ENCODE measurements at places on chromosomes 6 and 20.

DNA sequence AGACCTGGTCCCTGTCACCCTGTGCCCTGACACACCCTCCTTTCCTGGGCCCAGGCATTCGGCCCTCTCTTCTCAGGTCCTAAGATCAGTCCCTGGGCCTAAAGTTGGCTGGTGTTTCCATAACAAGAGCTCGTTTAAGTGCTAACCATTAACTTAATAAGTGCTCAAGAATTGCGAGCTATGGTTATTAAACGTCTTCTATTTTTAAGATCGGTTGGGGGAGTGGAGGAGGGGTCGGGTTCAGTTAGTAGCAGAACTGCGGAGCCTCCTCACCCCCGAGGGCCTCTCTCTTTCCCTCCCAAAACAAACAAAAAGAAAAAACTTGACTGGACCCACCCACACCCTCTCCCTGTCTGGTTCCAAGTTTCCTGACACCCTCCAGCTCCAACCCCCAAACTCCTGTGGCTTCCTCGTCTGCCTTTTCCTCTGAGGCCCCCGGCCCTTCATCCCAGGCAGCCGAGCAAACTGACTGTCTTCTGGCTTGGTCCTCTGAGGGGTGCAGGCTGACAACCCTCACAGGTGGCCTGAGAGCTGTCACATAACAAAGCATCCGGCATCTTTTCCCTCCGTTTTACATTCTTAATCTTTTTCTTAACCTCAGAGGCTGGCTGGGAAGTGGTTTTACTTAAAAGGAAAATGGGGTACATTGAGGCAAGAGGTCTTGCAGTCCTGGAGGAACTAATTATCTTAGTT lies 2.0 kb downstream of the STK35 start:
- peak; percentile 11 for DNase-seq

DNA sequence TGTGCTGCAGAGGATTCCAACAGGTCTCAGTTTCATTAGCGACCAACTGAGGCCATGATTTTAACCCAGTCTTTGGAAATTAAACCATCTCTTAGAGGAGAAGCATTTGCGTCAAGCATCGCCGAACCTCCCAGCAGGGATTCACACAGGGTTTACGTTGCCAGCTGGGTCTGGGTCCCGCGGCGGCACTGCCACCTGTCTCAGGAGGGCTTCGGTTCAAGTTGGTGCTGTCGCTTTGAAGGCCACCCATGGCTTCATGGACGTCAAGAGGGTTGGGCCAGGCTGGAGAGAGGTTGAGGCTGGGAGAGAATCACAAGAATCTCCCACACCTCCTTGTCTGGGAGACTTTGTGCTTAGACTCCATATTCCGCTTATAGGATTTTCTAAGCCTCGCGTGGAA lies 43.0 kb upstream of the FRMD1 start:
- no peak for DNase-seq

GRCh38 chr20:6704132-6704861 lies 63.2 kb upstream of the BMP2 start:
- no peak for DNase-seq

DNA sequence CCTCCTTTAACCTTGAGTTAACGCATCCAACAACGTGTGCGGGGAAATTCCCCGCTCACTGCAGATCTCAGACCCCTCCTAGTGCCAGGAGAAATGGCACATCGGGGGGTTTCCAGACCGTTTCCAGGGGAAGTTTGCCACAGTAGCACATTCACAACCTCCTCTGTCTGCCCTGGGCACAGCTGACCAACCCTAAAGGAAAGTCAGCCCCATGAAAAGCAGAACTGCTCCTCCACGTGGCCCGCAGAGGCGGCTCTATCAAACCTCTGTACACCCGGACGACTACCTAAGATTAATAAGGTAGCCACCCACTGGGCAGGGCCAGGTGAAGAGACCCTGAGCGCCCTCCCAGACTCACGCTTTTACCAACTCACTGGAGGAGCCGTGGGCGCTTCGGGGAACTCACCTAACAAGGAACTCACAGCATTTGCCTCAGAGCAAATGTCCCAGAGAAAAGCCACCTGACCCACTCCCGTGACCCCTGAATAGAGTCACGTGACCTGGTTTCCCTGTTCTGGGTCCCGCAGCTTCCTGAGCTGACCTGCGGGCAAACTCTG lies 93.1 kb downstream of the PRND start:
- no peak for DNase-seq

DNA sequence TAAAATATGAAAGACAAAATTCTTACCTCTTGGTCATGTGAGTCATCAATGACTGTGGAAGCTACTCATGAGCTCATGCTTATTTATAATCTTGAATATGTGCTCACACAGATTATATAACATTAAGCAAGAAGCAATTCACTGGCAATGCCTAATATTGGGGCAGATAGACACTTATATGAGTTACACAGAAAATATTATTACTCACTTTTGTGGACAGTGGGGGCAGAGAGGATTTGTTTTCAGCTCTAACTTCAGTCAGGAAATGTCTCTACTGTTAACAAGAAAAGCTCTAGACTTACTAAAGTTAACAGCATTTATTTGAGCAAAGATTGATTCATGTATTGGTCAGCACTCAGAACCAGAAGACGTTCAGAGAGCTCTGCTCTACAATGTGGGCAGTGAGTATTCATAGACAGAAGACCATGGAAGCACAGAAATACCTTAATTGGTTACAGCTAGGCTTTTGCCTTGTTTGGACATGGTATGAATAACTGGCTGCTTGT lies 85.8 kb upstream of the AHI1 start:
- DNase-seq, result no peak

GRCh38 chr6:163318071-163318786 lies 96.3 kb upstream of the QKI start:
- DNase-seq, result no peak

GRCh38 chr6:151901009-151901411 lies 93.5 kb downstream of the ESR1 start:
- DNase-seq, result no peak

DNA sequence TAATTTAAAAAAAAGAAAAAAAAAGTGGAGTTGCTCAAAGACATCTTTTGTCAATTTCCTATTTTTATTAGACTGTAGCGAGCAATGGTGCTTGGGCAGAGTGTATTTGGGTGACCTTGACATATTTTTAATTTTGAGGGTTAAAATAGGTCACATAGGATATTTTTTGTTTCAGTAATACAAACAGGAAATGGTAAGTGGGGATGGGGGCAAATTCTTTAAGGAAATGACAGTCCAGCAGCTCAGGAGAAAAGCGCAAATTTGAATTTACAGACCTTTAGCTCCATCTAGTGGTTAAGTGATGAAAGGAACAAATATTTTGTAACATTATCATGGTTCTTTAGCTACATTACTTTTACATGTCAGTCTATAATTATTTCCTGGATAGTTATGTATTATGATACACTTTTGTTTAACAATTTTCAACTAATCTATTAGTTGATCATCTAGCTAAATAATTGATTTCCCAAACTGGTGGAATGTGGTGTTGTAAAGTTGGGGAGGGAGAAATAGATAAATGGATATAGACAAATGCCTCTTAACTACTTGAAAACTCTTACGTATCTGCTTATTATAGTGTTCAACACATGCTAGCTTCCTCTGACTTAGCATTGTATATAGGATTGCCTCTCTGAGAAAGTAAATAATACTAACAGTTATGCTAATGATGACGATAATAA lies 10.0 kb downstream of the CITED2 start:
- DNase-seq, result peak; percentile 4

DNA sequence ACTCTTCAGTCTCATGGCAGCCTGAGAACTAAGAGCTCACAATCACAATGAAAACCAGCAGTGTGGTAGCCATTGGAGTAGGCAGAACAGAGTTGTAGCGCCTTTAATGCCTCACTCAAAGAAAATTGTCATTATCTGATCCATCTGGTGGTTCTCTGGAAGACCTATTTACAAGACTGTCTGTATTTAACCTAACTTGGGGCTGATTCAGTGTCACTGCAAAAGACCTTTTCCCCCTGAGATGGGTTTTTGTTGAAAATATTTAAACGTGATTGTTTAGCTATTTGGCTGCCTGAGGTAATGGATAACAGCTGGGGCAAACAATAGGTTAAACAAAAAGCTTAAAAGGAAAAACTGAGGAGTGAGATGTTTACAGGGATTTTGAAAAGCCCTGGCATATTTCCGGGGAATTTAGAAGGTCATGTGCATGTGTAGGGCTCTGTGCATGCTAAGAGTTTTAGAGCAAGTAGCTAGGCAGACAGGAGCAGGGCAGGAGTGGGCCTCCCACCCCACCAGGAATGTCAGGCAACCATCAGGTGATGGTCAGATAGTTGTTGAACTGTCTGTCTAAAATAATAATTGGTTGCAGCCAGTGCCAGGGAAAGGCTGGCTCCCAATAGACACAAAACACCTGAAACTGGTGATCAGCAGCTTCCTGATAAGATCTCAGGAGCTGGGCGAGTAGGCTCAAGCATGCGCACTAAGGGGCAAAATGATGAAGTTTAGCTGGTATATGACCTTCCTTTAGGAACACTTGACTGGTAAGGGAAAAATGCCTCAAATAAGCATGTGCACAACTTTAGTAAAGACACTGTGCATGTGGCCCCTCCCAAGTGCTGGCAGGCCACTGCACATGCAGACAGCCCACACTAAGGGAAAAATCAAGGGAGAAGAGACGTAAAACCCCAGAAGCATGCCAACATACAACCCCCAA lies 70.8 kb upstream of the AKIRIN2 start:
- DNase-seq, result no peak

DNA sequence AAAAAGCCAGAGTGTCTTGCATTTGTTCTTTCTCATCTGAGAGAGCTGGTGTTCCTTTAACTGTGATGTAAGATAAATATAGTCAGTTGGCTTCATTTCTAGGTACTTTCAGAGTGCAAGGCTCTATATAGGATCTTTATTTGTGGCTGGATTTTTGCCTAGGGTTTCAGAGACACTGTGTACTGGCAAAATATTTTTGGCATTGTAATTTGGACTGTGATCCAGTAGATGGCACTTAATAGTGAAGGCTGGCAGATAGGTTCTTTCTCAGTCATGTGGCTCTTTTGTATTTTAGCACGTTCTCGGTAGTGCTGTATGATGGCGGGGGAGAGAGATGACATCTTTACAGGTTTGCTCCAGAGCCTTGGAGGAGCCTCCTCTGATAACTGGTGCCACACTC lies 26.8 kb upstream of the SLC35B3 start:
- no peak for DNase-seq

- DNase-seq, result no peak
These were observed 4.3 kb downstream of the CRIP3 start for GRCh38 chr6:43304361-43304760.

- DNase-seq, result no peak
These were observed 59.8 kb upstream of the CARMIL1 start for GRCh38 chr6:25219216-25219916.

- peak; percentile 22 for DNase-seq
These were observed 60.8 kb upstream of the RPS6KA2 start for GRCh38 chr6:166687879-166688205.

DNA sequence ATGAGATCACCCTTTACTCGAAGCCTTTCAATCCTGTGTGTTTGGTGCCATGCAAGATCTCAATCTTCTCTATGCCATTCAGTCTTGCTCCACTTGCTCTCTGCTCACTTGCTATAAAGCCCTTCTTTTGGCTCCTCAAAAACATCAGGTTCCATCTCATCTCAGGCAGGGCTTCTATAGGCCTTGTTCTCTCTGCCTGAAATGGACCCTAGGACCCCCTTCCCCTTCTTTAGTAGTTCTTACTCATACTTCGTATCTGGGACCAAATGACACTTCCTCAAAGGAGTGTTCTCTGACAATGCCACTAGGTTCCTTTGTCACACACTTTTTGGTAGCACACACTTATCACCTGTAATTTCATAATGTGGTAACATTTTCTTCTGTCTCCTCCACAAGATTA lies 116.7 kb upstream of the FAM184A start:
- DNase-seq, result no peak

GRCh38 chr20:32650401-32650944 lies 23.3 kb downstream of the C20orf203 start:
- no peak for DNase-seq

DNA sequence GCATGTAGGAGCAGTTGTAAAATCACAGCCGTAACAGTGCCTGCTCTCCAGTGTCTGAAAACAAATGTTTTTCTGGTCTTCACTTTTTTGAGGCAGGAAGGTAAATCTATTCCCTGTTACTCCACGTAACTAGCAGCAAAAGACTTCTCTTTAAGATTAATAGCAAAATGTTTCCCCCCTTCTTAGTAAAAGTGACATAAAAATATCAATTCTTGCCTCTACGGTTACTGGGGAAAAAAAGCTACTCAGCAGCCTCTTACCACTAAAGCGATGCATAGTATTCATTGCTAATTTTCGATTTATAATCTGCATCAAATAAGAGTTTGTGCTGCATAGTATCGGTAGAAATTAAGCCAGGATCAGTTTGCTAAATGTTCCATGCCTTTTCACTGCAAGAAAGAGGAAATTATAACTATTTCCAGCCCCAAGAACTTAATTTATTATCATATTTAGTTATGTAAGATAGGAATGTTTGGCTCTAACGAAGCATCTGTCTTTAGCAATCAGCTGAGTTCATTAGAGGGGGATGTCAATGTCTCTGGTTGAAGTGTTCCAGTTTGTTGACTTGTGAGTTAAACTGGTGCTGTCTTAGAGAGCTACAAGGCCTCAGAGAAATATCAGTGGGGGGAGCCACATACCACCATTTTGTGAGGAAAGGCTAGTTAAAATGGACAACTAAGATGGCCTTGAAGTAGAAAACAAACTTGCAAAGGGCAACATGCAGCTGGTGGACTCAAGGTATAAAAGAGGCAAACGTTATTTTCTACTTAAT lies 617 bp upstream of the TSPYL1 start:
- DNase-seq, result no peak

GRCh38 chr6:101462576-101462975 lies 69.1 kb downstream of the GRIK2 start:
- DNase-seq, result no peak

DNA sequence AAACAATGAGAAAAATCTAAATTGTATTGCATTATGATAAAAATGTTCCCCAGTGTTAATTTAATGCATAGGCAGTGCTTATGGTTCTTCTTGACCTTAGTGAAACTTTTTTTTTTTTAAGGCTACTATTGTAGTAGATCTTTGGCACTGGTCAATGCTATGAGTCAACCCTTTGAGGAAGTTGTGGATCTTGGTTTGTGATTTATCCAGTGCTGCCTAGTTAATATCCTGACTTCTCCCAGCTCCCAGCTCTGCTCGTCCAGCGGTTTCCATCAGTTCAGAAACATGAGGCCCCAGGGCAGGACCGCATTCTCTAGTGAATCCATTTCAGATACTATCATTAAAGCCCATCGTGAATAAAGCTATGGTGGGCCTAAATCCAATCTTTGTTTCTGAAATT lies 364.5 kb upstream of the JARID2 start:
- no peak for DNase-seq

DNA sequence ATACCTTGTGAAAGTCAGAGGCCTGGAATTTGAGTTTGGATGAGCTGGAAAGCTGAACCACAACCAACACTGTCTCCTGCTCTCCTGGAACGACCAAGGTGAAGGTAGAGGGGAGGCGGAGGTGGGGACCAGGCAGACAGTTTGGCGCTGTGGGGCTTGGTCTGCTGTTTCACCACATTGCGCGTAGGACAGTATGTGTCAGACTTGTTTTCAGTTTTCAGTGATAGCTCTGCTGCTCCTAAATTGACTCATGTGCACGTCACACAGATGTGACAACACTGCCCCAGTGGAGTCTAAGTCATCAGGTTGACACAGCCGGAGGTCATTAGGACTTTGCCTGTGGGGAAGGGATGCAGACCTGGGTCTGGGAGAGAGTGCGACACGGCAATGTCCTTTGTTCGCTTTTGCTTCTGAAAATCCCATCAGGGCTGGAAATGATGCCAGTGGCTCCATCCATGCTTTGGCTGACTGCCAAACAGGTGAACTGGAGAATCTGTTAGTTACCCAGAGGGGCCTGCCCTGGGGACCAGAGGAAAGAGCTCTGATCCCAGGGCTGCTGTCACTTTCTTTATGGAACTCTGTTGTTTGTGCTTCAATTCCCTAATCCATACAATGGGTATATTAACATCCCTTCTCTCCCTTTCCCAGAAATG lies 255.5 kb downstream of the CDC5L start:
- DNase-seq, result no peak

Data from nephron progenitor cell (in vitro differentiated cells).